ENCODE measurements at places on chromosomes 6 and 20.

DNA sequence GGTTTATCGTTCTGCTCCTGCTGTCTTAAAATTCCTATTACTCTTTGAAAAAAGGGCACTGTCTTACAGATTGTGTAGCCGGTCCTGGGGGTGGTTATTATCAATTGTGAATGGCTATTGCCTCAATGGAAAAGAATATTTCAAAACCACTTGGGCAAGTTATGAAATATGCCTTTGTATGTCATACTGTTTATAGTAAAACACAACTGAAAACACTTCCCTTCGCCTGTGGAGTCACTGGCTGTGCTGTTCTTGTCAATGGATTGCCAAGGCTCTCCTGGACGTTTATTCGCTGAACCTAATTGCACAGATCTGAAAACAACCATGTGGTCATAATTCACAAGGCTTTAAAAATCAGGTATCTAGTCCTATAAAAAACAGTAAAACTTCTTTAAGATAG, 47.8 kb upstream of the TAGAP start:
- DNase-seq = no peak

- DNase-seq = no peak
Measured at GRCh38 chr20:62898093-62898964, 28.0 kb downstream of the DIDO1 start.

DNA sequence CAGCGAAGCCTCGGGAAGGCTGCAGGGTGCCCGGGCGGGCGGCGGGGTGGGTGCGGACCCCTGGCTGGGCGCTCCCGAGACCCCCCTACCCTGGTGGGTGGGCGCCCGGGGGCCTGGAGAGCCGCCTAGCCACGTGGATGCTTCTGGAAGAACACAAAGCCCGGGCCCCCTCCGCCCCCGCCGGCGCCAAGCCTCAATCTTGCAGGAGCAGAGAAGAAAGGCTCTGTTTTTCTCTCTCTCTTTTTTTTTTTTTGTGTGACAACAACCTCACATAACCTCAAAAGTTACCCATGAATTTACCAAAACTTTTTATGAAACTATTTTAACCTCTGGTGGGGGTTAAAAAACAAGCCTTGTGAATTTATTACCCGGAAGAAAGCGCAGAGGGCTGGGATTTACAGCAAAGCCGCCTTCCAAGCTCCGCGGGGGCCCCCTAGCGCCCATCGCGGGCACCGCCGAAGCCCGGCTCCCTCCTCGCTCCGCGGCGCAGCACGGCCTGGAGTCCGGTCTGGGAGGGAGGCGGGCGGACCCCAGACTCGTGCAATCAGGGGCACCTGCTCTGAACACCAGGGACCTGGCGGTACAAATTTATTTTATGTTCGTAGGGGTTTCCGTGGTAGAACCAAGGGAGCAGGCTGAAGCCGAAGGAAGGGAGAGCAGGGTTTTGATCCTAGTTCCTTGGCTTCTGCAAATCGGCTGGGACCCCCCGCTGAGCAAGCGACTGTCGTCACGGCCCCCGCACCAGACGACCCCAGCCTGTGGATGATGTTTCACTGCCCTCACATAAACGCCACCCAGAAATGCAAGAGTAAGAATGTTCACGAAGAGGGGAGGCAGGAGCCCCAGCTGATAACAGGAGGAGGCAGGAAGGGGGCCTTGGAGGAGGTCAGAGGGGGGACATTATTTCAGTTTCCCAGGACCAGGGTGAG, 58.9 kb downstream of the ZNF831 start:
- DNase-seq = peak; percentile 81

DNA sequence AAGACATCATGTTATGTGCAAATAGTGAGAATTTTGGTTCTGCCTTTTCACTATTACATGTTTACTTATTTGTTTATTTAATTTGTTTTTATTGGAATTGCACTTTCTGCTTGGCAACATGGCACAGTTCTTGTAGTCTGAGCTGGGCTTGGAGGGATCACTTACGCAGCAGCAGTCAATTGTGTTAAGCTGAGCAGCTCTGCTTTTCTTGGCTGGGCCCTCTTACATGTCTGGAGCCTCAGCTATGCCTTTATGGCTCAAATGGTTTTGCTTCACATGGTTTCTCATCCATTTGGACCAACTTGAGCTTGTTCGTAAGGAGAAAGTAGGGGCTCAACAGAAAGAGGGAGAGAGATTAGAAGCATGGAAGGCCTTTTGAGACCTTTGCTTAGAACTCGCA, 327.5 kb upstream of the EPHA7 start:
- DNase-seq = no peak

- DNase-seq = no peak
Measured at GRCh38 chr6:79711167-79711566, 80.0 kb downstream of the SH3BGRL2 start.

GRCh38 chr6:347232-347631, 44.3 kb upstream of the IRF4 start:
- no peak for DNase-seq

DNA sequence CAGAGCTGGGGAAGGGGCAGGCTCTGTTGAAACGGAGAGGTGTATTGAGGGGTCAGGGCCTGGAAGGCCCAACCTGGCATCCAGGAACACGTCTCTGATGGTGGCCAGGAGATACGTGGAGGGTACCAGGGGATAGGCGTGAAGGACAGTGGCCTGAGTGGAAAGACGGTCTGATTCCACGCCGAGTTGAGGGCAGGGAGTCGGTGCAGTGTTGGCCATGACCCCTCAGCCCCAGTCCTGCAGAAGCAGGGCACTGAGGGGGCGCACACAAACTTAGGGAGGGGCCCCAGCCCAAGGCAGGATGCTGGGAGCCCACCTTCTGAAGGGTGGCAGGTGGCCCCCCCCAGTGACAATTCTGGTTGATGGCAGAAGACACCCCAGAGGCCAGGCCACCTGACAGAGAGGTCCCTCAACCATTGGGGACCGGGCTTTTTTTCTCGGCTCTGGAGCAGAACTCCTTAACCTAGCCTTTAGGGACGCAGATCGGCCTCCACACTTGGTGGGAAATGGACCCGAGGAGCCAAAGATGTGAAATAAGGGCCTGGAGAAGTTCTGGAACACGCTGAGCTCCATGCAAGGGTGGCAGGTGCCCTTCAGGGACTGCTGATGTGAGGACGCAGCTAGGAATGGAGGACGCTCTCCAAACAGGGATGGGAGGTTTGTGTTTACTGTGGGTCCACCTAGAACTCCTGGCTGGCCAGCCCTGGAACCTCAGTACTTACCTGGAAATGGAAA, 91.0 kb downstream of the TMEM242 start:
- DNase-seq = no peak

DNA sequence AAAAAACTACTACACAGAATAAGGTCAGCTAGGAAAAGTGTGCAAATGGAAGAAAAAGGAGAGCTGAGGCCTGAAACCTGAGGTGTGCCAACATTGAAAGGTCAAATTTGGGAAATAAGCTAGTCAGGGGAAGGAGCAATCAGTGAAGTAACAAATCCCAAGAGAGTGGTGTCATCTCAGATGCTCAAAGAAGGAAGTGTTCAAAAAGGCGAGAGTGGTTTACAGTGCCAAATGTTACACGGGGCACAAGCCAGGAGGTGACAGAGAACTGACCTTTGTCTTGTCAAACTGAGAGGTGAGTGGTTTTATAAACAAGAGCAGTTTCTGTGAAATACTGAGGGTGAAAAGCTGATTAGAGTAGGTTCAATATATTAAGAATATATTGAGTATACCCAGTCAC, 83.0 kb upstream of the TCF21 start:
- DNase-seq = no peak

GRCh38 chr6:12334526-12335130, 44.5 kb downstream of the EDN1 start:
- DNase-seq = no peak

DNA sequence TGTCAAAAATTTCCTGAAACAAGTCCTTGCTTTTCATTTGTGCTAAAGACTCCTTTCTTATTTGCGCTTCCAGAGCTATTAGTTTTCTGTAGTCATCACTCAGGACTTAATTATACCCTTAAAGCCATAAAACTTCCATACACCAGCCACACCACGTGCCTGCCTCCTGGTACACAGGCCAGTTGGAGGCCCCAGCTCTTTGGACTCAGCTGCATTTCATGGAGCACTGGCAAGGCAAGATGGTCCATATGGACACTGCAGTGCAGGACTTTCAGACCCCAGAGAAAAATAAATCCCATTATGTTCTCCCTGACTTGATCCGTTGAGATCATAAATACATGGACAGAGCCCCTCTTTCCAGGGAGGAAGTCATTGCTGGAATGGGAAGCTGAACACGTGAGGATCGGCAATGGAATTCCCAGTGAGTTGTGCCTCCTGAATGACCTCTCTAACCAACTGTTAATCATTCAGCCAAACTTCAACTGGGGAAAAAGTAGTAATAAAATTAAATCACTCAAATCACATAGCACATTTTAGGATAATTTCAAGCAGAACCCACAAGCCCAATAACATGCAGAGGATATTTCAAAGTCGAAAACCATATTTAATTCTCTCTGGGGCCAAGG, 173.1 kb downstream of the HACE1 start:
- DNase-seq = no peak

DNA sequence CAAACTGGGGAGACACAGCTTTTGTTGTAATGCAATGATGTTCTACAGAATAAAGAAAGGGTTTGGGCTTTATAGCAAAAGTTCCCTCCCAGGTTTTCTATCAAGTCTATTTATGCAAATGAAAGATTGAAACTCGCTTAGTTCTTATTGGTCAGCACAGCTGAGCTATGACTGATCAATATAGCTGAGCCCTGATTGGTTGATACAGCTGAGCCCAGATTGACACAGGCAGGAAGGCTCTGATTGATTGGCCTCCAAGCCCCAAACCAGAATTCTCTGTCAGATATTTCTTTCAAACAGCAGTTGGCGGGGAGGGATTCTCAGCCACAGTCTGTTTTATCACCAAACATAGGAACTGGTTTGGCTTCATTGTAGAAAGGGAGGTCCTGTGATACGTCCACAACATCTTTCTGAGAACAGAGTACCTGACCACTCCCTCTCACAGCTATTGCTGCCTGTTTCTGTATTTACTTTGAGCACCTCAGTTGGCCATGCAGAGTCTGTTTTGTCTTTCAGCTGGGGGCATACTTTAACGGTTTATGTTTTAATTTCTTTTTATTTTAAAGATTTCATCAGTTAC, 223.5 kb downstream of the PACRG start:
- DNase-seq = no peak

DNA sequence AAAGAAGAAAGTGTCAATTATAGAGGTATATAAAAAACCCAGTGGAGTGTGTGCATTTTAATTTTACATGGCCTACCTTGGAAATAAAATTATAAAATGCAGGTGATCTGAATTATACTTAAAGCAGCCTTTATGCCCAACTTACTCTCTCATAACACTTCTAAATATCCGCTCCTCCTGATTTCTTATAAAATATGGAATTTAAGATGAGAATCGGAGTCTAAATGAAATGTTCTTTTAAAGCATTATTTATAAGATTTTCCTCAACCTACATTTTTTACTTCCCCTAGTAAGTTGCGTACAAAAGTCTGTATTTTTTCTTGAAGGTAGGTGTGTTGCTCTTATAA, 3.5 kb downstream of the CITED2 start:
- no peak for DNase-seq

DNA sequence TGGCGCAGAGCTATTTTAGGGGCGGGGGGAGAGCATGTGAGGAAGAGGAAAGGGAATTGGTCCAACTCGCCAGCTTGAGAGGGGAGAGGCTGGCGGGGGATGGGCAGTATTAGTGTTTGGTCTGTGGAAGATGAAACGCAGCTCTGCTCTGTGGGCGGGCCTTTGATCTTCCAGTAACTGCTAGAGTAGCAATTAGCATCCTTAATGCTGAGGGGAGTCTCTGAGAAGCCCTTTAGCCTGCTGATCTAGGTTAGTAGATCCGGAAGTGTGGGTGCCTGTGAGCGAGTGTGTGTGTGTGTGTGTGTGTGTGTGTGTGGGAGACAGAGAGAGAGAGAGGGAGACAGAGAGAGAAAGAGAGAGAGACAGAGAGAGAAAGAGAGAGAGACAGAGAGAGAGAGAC, 117.2 kb upstream of the BACH2 start:
- DNase-seq = peak; percentile 69

GRCh38 chr6:163147994-163148393, 266.5 kb upstream of the QKI start:
- DNase-seq = no peak
